ENCODE measurements at places on chromosomes 3 and 15. TPM values are rescaled to one million over a fixed set of nuclear protein-coding genes. Genes with fewer than 3 reads are reported as not detected.

- DNase-seq, result no peak
These were observed 468.6 kb upstream of the AGTR1 start for GRCh38 chr3:148229107-148229506.

GRCh38 chr3:171049861-171050444 is 23.4 kb upstream of the SLC2A2 start:
- peak; percentile 40 for DNase-seq

DNA sequence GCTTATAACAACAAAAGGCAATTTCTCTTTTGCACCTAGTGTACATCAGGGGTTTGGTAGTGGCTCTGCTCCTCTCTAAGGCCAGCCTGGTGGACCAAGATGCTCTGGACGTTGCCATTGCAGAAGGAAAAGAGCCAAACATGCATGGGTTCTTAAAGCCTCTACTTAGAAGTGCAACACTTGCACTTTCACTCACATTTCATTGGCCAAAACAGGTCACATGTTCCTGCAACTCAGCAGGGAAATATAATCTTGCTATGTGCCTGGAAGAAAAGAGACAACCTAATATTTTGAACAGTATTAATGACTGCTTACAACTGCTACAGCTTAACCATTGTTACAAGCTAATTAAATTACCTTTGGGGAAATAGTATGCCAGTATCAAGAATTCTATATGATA is 182.9 kb downstream of the IL5RA start:
- no peak for DNase-seq

- DNase-seq, result no peak
These were observed 30.4 kb downstream of the NXPE3 start for GRCh38 chr3:101809178-101810021.

GRCh38 chr3:154060238-154061000 is 60.8 kb upstream of the ARHGEF26 start:
- DNase-seq, result no peak

- no peak for DNase-seq
These were observed 47.8 kb downstream of the BSN start for GRCh38 chr3:49602049-49602554.

GRCh38 chr3:55078876-55079275 is 151.0 kb upstream of the LRTM1 start:
- DNase-seq, result no peak

DNA sequence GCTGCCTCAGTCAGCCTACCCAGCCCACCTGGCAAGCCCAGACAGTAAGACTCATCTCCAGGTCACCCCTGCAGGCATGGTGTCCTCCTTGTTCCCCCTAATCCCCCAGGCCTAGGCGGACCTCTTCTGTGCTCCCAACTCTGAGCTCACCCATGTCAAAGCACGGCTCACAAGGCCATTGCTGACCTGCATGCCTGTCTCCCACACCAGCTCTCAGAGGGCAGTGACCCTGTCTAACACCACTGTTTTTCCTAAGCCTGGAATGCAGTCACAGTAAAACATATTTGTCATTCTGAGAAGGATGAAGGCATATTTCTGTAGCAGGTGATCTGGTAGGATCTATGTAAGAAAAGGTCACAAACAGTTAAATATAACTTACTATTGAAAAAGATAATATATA is 110.3 kb upstream of the HACD2 start:
- no peak for DNase-seq

GRCh38 chr3:167114619-167115018 is 265.5 kb downstream of the ZBBX start:
- no peak for DNase-seq

GRCh38 chr3:98232489-98232888 is 31.6 kb upstream of the OR5H6 start:
- no peak for DNase-seq

GRCh38 chr3:64971602-64972001 is 283.8 kb upstream of the ADAMTS9 start:
- DNase-seq, result no peak

DNA sequence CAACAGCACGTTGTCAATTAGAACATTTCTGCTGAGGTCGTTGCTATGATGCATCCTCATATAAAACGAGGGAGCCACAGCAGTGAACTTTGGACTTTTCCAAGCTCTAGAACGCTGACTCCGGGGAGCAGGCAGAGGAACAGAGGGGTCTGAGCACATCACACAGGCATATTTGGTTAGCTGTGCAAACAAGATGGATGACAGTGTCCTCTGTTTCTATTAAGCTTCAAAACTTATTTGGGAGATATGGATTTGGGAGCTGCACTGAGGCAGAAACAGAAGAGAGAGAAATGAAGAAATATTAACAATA is 278.0 kb upstream of the TBL1XR1 start:
- DNase-seq, result no peak

- no peak for DNase-seq
These were observed 1033.9 kb upstream of the NR2F2 start for GRCh38 chr15:95296643-95297042.

DNA sequence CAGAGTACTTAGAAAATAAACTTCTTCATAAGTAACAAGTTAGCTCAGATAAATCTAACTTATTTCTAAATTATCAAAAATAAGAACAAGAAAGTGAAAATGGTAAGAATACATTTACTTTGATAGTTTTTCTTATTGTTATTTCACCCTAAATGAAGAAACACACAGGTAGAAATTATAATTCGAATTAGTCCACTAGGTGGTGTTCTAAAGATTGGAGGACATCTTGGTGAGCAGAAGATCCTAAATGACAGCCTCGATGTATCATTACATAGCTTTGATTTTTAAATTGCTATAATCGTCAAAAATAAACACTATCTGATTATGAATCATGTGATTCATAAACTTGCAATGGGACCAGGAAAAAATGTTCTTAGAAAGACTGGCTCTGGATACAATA is 280.8 kb upstream of the UBE2E2 start:
- no peak for DNase-seq

GRCh38 chr15:33201491-33202231 is 7.1 kb upstream of the FMN1 start:
- peak; percentile 31 for DNase-seq

DNA sequence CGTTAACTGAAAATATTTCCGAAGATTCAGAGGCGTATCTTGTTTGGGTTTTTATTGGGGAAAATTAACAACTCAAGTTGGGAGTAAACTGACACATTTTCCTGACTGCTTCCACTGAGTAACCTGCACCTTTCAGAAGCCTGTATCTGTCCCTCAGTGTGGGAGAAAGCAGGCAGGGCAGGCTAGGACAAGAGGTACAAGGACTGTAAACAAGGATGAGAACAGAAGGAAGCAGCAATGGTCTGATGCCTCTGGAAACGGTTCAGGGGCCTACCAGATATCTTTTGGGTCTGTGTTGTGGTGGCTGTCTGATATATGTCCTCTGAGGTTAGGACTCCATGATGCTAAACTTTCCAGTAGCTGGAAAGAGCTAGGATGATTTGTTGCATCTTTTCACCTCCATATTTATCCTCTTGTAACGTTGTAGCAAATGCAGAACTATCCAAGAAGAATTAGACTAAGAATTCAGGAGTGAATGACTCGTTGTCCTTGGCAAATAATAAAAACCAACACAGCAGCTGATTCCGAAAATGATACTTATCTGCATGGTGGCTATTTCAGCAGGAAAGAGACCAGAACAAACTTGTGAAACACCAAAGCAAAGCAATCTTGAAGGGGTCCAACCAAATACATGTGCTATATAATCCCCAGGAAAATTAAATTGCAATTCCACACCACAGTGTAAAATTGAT is 195.9 kb upstream of the ICE2 start:
- DNase-seq, result no peak

DNA sequence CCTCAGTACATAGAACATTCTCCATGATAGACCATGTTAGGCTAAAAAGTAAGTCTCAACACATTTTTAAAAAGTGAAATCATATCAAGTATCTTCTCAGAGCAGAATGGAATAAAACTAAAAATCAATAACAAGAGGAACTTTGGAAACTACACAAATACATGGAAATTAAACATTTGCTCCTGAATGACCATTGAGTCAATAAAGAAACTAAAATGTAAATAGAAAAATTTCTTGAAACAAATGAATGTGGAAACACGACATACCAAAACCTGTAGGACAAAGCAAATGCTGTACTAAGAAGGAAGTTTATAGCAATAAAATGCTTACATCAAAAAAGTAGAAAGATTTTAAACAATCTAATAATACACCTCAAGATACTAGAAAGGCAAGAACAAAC is 33.6 kb downstream of the NEK10 start:
- DNase-seq, result no peak

DNA sequence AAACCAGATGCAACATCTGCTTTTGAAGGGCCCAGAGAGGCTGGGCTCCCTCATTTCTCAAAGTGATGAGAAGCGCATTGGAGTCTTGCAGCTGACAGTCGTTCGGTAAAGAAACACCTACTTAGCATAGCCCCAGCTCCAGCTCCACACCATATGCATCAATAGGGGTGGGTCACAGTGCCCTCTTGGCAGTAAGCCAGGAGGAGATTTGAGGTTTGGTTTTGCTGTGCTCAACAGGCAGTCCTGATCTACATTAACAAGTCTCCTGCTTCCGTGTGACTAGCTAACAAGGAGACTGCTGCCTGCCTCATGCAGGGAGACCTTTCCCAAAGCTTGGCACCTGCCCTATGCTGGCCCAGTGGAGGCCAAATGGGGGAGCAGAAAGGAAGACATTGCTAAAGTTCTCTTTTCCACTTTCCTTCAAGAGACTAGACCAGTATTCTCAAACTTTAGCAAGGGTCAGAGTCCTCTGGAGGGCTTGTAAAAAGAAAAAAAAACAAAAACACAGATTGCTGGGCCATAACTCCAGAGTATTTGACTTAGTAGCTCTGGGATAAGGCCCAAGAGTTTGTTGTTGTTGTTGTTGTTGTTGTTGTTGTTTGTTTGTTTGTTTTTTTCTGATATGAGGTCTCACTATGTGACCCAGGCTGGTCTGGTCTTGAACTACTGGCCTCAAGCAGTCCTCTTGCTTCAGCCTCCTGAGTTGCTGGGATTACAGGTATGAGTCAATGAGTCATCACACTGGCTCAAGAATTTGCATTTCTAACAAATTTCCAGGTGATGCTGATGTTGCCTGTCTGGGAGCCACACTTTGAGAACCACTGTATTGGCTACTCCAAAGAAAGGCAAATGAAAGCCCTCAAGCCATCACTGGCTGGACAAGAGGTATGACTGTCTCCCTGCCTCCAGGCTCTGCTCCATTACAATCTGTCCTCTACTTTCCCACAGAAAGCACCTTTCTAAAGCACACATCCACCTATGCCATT is 294.9 kb downstream of the RORA start:
- no peak for DNase-seq

DNA sequence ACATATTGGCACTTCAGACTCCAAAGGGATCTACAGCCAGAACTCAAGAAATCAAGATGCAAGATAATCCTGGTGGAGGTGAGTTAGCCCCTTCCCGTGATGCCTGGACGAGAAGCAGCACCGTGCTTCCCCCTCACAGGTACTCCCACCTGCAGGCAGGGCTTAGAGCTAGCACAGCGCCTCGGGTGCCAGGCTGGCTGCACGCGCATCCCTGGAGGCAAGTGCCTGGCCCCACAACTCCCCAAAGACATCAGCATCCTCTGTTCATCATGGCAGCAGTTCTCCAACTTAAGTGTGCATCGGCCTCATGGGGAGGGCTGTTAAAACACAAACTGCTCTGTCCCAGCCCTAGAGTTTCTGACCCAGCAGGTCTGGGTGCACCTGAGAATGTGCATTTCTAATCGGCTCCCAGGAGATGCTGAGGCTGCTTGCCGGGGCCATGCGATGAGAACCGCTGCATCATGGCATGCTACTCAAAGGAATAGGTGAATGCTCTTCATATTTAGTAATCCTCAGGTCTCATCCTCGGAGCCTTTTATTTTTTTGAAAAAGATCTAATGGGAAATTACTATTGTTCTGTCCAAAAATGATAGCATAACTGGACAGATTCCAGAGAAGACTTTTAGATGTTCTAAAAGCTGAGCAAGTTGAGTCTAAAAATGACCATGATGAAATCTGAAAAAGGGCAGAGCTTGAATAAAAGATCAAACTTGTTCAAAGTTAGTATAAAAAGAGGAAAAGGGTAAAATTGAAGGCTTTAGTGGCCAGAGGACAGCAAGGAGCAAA is 244.2 kb downstream of the ADAMTS17 start:
- no peak for DNase-seq

- DNase-seq, result peak; percentile 61
These were observed 159.2 kb upstream of the SLCO3A1 start for GRCh38 chr15:91694131-91694830.

DNA sequence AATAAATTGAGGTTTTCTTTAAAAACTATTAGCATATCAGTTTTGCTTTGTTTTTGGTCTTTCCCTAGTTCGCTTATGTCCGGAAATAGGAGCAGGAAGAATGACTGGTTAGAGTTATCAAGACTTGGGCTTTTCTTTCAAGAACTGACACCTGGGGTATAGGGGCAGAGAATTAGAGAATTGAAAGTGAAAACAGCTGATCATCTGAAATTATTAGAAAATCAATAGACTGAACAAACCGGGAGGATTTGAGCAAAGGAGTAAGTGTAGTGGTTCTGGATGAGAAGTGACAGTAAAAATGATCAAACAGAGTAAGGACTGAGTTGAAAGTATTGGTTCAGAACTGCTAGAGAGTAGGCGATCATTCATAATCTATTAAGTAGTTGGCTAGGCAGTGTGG is 6.0 kb downstream of the MINDY2 start:
- DNase-seq, result no peak

- DNase-seq, result no peak
These were observed 11.3 kb downstream of the HDAC11 start for GRCh38 chr3:13491206-13491974.

DNA sequence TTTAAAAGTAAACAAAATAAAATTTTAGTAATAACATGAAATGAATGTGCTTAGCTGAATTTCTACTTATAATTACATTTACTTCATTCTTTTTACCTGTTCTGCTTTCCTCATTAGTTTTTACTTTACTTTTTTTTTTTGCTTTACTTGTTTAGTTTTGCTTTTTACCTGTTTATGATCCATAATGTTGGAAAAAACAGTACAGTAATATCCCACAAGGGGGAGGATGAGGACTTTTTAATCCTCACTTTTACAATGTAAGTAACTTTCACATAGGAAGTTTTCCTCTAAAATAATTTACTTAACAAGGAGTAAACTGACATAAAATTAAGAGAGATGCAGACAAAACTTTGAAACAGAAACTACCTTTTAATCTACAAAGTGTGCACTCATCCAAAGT is 268.7 kb downstream of the TBC1D5 start:
- no peak for DNase-seq

GRCh38 chr15:65839354-65839901 is 29.9 kb upstream of the RAB11A start:
- DNase-seq, result no peak

Gene STAB1
- 55.0 TPM for total RNA-seq

Gene SLTM
- total RNA-seq, result 68.2 TPM

Gene ECE2
- not detected for total RNA-seq

Gene CPLX3
- 0.14 TPM for total RNA-seq

Gene SPPL2A
- total RNA-seq, result 122 TPM

Gene SERINC4
- total RNA-seq, result 0.30 TPM

Gene HCLS1
- total RNA-seq, result 7.4 TPM

Gene EDEM1
- 10.9 TPM for total RNA-seq

Measured in heart left ventricle (tissue), 16 donors.